ENCODE measurements at places on chromosomes 12 and 14. TPM values are rescaled to one million over a fixed set of nuclear protein-coding genes. Genes with fewer than 3 reads are reported as not detected.

DNA sequence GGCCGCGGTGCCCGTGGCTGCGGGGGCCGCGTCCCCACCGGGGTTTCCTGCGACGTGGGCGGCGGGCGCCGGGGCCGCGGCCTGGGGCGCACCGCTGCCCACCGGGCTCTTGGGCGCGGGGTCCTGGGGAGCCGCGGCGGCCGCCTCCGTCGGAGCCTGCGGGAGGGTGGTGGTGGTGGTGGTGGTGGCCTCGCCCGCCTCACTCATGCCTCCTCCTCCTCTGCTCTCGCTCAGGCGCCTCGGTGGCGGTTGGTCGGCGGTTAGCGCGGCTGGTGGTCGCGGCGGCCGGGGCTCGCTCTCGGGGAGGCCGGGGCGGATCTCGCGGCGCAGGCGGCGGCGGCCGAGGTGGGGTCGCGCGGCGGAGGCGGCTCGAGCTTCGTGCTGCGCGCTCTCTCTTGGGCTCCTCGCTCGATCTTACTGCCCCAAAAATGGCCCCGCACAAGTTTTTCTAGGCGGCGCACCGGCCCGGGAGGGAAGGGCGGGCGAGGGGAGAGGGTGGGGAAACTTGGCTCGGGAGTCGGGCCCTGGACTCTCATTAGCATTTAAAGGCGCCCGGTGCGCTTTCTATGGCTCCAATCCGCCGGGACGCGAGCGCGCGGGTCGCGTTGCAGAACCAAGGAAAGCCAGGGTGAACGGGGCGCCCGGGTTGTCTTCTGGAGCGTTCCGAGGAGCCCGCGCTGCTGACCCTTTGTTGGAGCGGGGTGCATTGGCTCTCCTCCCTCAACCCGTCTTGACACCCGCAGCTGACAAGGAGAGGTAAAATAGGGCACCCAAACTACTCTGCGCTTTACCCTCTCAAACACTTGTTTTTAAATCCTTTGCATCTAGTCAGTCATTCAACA lies at the start of gene YBX3:
Gene YBX3 (minus strand): TSS at position 419 of the 842 bp plus-strand sequence. CDS start 212 bp downstream, at position 207.
- peak; percentile 73 for DNase-seq
- H3K27ac ChIP-seq, result peak within 1 kb of the TSS; percentile 99
- peak within 1 kb of the TSS; percentile 98 for H3K4me3 ChIP-seq
- peaks cover 26% of the 10 kb centered on the region for H3K36me3 ChIP-seq

DNA sequence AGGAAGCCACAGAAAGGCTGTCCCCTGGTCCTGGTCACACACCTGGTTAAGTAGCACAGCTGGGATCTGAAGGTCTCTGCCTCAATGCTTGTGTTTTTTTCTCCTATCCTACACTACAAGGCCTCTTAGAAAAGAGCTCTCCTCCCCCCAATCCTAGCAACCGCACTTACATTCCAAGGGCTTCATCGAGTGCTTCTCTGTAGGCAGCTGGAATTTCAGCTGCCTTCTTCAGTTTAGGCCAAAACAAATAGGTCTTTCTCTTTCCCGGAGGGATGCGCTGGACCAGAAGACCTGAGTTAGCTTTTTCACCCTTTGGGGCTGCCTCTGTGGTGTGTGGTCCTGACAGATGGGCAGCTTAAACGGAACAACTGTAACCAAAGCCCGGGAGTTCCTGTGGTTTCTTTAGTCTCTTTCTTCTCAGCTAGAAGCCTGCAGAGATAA lies 109.7 kb downstream of the GPATCH2L start:
- no peak overlapping the region for H3K27ac ChIP-seq
- no peaks in the 10 kb centered on the region for H3K36me3 ChIP-seq
- DNase-seq, result no peak

DNA sequence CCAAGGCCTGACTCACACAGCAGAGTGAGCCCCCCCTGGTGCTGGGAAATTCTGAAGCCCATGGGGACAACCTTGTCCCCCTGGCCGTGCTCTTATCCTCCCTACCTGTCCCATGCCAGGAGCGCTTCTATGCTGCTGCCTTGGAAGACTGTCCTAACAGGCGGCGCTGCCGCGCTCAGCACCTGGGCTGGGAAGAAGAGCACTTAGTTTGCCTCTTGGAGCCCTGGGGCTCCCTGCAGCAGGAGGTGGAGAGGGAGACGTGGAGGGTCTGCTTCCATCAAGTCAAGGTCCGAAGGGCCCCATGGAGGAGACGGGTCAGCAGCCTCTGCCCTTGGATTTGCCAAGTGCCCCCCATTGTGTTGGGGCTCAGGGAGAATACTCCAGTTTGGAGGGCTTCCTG lies 300.5 kb downstream of the CACNA1C start:
- no peak overlapping the region for H3K27ac ChIP-seq
- H3K4me1 ChIP-seq, result peaks cover 7% of the 10 kb centered on the region
- no peak for DNase-seq
- H3K36me3 ChIP-seq, result no peaks in the 10 kb centered on the region
- H3K27me3 ChIP-seq, result peaks cover 17% of the 10 kb centered on the region
- H3K4me3 ChIP-seq, result no peak overlapping the region

DNA sequence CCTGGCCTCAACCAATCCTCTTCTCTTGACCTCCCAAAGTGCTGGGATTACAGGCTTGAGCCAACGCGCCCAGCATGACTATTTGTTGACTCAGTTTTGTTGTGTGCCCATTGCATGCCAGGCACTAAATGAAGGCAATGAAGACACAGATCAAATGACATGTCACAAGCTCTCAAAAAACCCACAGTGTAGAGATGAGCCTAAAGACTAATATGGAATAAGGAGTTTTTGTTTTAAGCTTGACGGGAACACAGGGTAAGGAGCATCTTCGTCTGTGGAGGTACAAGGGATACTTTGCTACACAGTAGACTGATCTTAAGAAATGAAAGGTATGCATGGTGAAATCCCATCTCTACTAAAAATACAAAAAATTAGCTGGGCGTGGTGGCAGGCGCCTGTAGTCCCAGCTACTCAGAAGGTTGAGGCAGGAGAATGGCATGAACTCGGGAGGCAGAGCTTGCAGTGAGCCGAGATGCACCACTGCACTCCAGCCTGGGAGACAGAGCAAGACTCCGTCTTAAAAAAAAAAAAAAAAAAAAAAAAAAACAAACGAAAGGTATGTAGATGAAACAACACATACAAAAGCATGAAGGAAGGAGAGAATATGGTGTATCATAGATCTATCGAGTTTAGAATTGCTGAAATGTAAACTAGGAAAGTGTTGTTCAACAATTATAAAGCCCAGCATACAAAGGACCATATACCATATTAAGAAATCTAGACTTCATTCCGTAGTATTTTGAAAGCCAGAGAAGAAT lies 122.1 kb upstream of the PTPRB start:
- peaks cover 2% of the 10 kb centered on the region for H3K27me3 ChIP-seq
- no peaks in the 10 kb centered on the region for H3K4me1 ChIP-seq
- H3K36me3 ChIP-seq, result no peaks in the 10 kb centered on the region

GRCh38 chr14:79575032-79575431 lies 636.3 kb downstream of the DIO2 start:
- H3K4me1 ChIP-seq, result no peaks in the 10 kb centered on the region
- H3K36me3 ChIP-seq, result no peaks in the 10 kb centered on the region
- H3K27me3 ChIP-seq, result no peaks in the 10 kb centered on the region
- H3K4me3 ChIP-seq, result no peak overlapping the region
- no peak for DNase-seq
- H3K27ac ChIP-seq, result no peak overlapping the region

- H3K27me3 ChIP-seq, result peaks cover 35% of the 10 kb centered on the region
- no peak overlapping the region for H3K4me3 ChIP-seq
- H3K36me3 ChIP-seq, result no peaks in the 10 kb centered on the region
- DNase-seq, result no peak
- H3K4me1 ChIP-seq, result peaks cover 3% of the 10 kb centered on the region
- no peak overlapping the region for H3K27ac ChIP-seq
These were observed 124.9 kb downstream of the TSPAN9 start for GRCh38 chr12:3202096-3202495.

DNA sequence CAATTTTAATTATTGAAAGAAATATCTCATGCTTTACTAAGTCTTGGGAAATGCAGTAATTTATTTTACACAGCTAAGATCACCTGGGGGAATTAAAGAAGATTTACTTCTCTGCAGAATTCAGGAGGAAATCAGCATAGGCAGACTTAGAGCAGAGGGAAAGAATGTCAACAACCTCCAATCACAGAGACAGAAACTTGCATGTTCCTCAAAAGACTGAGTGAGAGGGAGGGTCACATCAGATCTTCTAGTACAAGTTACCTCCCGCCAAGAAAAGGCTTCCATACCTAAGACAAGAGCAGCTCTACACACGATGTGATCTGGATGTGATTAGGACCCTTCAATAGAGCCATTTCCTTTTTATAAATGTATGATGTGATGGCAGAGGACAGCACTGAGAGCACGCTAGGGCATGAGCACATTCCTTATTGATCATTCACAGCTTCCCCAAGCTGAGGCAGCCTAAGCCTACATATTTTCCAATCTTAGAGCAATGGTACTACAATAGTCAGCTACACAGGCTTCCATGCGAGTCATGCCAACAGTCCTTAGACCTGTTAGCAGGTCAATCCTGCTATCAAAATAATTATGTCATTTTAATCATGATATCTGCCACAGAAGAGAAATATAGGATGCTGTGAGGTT lies 403.3 kb downstream of the ETNK1 start:
- peaks cover 1% of the 10 kb centered on the region for H3K27me3 ChIP-seq
- H3K4me1 ChIP-seq, result no peaks in the 10 kb centered on the region
- no peak overlapping the region for H3K4me3 ChIP-seq
- no peaks in the 10 kb centered on the region for H3K36me3 ChIP-seq
- no peak for DNase-seq

GRCh38 chr12:3698218-3698974 lies 54.5 kb downstream of the CRACR2A start:
- DNase-seq, result no peak
- no peaks in the 10 kb centered on the region for H3K27me3 ChIP-seq
- H3K36me3 ChIP-seq, result peaks cover 21% of the 10 kb centered on the region

DNA sequence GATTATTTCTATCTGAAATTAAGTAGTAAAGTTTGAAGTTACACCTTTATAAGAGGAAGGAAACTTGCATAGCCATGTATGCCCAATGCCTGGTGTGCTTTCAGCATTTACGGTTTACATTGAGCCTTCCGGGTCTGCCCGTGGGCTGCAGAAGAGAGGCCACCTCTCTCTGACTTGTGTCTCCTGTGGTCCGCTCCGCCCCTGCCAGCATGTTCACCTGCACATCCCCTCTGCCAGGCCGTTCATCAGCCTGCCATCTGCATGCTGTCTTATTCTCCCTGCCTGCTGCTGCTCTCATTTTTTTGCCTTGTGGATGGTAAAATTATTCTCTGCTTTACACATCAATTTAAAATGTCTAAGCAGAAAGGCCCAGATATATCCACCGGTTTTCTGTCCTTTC lies 41.5 kb upstream of the DYNC1H1 start:
- H3K4me1 ChIP-seq, result no peaks in the 10 kb centered on the region
- no peak overlapping the region for H3K4me3 ChIP-seq
- no peaks in the 10 kb centered on the region for H3K27me3 ChIP-seq
- DNase-seq, result no peak
- peak overlapping the region; percentile 2 for H3K27ac ChIP-seq
- peaks cover 13% of the 10 kb centered on the region for H3K36me3 ChIP-seq

C3AR1 gene
- total RNA-seq, result 1.4 TPM

LALBA gene
- total RNA-seq, result not detected

TAS2R19 gene
- total RNA-seq, result 1.5 TPM

ABCC9 gene
- total RNA-seq, result not detected

ZNF410 gene
- total RNA-seq, result 54.9 TPM

BATF gene
- total RNA-seq, result 46.4 TPM

ASB2 gene
- 11.7 TPM for total RNA-seq
